ENCODE measurements at places on chromosomes 7 and 10.

GRCh38 chr7:74399006-74399405 lies 54.7 kb upstream of the GTF2IRD1 start:
- no peak for DNase-seq

DNA sequence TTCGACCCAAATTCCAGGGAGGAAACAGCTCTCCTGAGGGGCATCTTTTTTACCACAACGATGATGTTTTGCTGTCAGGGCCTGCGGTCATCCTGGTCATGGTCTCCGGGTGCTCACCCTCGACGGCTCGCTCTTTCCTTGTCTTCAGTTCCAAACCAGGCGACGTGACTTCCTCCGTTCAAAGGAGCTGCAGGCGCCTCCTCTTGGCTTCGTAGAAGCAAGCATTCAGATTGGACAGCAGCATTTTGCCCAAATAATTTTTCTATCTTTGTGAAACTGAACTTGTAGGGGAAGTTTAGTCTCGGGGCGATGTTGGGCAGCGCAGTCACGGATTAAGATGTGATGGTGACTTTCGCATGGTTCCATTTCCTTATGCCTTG lies 208.9 kb downstream of the DNAJB6 start:
- DNase-seq: no peak

- DNase-seq: peak; percentile 37
Observed at GRCh38 chr7:140316165-140316661, 82.1 kb downstream of the SLC37A3 start.

- DNase-seq: no peak
Observed at GRCh38 chr10:36455526-36456133, 669.8 kb upstream of the ANKRD30A start.

DNA sequence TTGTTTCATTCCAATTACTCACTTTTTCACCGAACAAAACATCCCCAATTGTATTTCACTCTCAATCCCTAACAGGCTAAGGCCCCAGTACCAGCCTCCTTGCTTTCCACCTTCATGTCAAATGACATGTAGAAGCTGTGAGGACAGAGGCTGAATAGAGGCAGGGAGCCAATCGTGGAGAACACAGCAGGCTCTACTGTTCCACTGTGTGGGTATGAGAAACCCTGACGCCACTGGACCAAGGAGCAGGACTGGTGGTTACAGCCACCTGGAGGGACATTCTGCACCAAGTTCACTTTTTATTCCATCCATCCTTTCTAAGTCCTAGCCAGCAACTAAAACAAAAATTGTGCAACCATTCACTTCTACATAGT lies 502.8 kb downstream of the SORCS1 start:
- no peak for DNase-seq

DNA sequence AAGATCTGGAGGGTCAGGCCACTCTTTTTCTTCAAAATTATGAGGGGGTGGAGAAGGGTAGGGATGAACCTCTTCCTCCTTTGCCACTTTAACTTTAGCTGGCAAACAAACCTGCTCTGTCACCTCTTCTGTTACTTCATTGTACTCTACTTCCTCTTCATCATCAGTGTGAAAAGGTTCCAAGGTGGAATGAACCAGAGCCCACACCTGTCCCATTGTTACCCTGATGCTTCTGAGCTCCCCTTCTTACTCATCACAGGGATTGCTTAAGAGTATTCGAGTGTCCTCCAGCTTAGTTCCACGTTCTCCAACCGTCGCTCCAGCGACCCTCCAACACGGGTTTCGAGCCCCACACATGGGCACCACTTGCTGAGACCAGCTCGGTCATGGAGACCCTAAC lies 5.2 kb downstream of the MRPS24 start:
- DNase-seq: no peak

GRCh38 chr7:70239918-70240317 lies 641.6 kb downstream of the AUTS2 start:
- no peak for DNase-seq

DNA sequence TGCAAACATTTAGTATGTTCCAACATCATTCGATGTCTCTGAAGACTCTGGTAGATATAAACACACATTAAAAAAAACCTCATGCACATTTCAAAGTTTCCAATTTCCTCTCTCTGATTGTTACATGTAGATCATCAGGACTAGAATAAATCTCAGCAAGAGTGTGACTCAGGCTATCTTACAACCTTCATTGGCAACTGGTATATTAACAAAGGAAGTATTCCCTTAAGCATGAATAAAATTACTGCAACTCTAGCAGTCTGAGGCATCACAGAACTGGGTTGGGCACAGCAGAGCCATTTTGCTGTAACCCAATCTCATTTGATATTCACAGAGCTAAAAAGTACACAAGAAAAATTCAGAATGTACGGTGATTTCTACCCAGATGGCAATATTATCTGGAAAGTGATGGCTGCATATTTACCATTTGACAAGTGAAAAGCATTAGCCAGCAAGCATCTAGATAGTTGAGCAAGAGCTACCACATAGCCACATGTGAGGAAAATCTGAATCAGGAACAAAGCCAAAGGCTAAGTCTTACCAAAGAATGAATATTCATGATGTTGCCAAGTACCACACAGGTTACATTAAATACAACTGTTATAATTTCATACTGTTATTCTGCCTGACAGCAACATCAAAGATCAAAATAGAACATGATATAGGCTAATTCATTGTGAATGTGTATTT lies 232.2 kb downstream of the CRPPA start:
- DNase-seq: peak; percentile 50

DNA sequence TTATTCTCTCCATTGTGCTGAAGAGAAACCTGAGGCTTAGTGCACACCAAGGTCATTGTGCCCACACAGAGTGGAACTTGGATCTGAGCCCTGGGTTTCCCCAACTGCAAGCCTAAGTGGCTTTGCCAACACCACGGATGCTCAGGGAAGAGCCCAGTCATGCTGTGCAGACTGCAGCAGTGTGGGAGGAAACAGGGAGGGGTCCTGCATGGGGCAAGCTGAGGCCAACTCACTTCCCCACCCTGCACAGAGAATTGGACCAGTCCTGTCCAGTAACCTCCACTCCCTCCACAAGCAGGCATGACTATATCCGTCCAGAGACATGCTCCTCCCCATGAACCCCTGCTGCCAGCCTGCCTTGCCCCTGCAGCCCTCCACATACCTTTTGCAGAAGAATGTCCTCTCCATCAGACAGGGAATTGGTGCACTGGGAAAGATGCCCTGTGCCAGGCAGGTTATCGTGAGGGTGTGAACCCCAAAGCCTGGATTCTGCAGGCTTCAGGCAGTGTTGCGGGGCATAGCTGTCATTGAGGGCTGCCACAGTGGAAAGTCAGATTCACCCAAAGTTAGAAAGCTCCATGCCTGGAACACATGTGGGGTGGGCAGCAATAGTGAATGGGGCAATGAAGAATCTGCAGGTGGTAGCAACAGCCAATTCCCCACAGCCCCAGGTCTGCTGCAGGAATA lies 44.9 kb downstream of the DRGX start:
- no peak for DNase-seq

DNA sequence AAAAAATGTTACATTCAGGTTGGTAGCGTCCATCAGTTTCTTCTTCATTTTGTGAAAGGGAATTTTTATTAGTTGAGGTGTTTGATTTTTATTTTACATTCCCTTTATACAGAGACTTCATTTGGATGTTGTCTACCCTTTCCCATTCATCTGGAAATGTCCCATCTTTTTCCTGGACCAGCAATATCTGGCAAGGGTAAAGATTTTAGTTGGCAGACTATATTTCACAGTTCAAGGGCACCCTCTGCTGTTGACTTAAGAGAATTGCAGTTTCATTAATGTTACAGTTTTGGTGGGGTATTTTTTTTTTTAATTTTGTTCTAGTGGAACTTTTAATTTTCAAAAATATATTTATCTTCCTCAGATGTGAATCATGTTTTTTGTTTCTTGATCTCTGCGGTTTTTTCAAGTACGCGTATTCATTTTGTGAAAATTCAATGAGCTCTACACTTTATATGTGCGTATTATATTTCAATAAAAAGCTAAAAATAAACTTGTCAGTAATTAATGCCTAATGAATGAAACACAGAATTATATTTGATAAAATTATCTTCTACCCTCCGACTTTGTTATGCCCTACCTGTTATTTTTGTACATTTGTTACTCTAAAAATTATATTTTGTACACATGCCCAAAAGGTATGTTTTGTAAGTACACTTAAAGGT lies 97.9 kb upstream of the KLF14 start:
- no peak for DNase-seq

DNA sequence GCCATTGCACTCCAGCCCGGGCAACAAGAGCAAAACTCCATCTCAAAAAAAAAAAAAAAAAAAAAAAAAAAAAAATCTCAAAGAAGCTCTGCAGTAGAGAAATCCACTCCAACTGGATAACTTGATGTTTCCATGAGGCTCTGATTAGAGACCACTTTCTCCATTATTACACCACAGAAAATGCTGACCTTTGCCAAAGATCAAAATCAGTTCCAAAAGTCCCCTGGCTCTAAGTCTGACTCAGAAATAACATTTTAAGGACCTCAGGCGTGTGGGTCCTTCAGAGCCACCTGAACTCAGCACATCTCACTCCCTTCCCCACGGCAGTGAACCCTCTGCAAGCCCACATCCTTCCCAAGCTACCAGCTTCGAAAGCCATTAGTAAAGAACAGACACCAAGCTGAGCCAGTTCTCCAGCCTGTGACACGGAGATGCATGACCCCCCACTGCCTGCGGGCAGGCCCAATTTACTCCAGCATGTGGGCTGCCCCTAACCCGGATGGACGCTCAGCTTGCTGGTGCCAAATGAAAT lies 13.8 kb upstream of the TMEM120A start:
- no peak for DNase-seq

DNA sequence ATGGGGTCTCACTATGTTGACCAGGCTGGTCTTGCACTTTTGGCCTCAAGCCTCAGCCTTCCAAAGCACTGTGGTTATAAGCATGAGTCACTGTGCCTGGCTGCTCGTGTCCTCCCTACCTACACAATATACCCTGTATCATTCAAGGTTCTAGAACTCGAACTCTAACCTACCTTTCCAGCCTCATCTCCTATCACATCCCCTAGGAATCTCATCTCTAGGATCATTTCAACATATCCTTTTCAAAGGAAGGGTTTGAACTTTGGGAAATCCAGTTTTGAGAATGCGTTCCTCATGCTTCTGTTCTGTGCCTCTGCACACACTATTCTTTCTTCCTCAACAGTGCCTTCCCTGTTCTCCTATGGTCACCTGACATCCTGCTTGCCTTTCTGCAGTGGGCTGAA lies 87.8 kb upstream of the RHEB start:
- no peak for DNase-seq

GRCh38 chr10:106992055-106992454 lies 172.5 kb downstream of the SORCS1 start:
- no peak for DNase-seq

DNA sequence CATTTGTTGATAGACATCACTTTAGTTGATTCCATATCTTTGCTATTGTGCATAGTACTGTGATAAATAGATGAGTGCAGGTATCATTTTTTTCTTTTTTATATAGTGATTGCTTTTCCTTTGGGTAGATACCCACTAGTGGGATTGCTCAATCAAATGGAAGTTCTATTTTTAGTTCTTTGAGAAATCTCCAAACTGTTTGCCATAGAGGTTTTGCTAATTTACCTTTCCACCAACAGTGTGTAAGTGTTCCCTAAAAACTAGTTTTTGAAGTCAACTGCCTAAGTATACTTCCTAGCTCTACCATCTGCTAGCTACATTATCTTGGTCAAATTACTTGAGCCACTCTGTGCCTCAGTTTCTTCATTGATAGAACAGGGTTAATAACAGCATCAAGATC lies 31.5 kb upstream of the RSBN1L start:
- no peak for DNase-seq

GRCh38 chr10:11810313-11810766 lies 12.8 kb upstream of the PROSER2 start:
- DNase-seq: no peak

DNA sequence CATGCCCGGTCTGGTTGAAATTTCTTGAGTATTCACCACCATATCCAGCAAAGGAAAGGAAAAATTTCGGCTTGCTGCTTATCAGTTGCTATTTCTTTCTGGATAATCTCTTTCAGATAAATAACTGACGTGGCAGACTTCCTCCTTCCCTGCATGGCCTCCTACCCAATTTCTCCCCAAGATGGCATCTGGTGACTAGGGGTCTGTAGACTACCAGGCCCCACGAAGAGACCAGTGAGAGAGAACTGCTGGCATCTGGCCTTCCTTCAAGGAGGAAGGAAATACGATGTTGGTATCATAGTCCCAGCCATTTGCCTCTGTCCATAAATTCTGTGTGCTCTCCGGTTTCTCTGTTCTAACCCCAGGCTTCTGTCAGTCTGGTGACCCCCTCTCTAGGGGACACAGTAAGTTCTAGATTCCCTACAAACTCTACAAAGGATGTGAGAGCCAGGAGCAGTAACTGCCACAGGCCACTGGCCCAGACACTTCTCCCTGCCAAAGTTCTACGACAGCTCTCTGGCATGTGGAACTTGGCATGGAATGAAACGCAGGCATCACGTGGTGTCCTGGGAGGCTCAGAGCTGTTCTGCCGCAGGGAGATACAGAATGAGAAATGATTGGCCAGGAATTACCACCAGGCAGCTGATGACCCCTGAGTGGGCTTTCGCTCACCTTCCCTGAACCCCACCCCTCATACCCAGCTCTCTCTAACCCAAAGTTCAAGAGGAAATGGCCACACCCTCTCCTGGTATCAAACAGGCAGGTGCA lies 30.0 kb upstream of the MSRB2 start:
- DNase-seq: peak; percentile 35

GRCh38 chr7:140593672-140593982 lies 47.0 kb downstream of the DENND2A start:
- DNase-seq: no peak

DNA sequence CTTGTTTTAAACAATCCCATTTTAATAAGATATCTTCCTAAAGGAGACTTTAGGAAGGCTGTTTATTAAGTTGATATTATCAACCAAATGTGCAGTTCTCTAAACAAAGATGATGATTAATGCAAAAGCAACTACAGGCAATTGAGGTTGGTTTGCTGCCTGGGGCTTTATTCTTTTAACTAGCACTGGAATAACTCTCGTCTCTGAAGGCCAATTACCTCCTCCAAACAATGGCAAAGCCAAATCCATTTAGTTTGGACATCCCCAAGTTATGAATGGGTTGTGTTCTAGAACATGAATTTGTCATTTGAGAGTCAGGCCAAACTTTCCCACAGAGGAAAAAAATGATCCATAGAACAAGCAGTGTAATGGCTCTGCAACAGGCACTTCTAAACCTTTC lies 114.1 kb downstream of the SLC16A9 start:
- DNase-seq: no peak

- no peak for DNase-seq
Observed at GRCh38 chr7:77910124-77910523, 111.6 kb downstream of the PHTF2 start.
